ENCODE measurements at places on chromosomes 5 and 9.

GRCh38 chr5:73447530-73448462 is 781 bp downstream of the FOXD1 start:
- peak; percentile 40 for DNase-seq

DNA sequence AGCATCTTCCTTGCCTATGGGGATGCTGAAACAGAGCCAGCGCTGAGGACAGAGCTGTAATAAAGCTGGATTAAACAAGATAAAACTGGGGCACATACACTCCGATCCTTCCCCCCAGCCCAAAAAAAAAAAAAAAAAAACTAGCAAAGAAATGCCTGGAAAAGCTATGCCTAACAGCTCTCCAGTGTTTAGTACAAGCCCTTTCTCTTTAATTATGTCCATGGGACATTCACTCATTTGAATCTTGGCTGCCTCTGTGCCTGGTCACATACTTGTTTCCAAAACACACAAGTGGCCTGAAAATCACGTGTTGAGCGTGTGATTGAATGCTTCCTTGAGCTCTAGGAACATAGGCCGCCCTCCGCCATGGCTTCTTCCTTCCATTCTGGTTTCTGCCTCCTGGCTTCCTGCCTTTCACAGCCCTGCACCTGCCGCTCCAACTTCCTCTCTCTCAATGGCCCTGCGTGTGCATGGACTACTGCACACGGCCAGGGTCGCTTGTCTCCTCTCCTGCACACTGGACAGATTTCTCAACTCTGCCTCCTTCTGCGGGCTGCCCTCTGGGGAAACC is 111.0 kb upstream of the RETREG1 start:
- no peak for DNase-seq

- DNase-seq = peak; percentile 38
Measured at GRCh38 chr5:1255081-1255561, 29.9 kb downstream of the SLC6A18 start.

DNA sequence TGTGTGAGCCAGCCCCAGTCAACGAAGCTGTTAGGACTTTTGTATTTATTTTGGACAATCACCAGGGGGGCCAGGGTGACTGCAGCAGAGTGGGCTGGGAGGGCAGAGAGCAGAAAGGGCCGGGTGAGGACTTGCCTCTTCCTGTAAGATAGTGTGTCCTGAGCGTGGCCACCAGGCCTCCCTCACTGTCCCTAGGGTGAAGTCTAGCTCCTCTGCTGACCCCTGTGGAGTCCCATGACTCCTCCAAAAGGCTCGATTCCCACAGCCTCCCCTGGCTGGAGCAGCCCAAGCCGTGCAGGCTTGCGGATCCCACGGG is 147.8 kb downstream of the RXRA start:
- no peak for DNase-seq

GRCh38 chr9:1217076-1217475 is 166.9 kb downstream of the DMRT2 start:
- DNase-seq = no peak

DNA sequence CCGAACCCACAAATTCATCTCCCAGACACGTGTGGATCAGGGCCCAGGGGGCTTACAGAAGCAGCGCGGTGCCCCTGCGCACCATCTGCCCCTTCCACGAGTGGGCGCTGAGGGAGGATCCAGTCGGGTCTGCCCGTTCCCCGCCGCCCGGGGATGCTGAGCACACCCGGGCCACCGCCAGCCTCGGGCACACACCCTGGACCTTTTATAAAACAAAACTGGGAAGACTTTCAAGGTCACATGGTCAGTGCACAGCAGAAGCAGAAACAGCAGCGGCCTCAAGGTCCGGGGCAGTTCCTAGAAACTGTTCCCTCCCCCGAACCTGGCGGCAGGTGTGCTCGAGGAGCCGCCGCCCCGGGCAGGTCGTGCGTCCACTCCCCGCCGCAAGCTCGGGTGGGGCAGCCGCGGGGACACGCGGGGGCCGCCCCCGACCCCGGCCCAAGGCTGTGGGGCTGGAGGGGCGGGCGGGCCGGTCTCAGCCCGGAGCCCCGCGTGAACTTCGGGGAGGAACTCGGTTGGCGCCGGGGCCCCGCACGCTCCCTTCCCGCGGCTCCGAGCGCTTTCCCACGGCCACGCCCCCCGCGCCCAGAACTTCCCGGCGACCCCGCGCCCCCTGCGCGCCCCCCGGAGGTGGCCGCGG is 633 bp upstream of the PPP1R26 start:
- no peak for DNase-seq

- no peak for DNase-seq
Measured at GRCh38 chr5:17204133-17204489, 13.3 kb upstream of the BASP1 start.

DNA sequence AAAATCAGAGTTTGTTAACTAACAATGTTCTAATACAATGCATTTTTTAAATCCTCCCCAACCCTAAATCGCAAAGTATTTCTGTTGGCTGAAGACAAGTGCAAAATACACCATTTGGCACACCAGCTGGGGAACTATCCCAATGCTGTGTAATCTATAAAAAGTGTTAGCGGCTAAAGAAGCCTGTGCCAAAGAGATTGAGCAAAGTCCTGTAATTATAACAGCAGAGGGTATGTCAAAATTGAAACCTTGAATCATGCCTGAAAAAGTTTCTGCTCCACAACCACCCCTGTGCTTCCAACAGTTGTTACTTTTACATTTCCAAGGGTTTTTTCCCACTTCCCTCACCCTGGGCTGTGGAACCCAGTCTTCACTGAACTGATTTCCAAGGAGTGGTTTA is 83.1 kb upstream of the PLPP6 start:
- DNase-seq = no peak

DNA sequence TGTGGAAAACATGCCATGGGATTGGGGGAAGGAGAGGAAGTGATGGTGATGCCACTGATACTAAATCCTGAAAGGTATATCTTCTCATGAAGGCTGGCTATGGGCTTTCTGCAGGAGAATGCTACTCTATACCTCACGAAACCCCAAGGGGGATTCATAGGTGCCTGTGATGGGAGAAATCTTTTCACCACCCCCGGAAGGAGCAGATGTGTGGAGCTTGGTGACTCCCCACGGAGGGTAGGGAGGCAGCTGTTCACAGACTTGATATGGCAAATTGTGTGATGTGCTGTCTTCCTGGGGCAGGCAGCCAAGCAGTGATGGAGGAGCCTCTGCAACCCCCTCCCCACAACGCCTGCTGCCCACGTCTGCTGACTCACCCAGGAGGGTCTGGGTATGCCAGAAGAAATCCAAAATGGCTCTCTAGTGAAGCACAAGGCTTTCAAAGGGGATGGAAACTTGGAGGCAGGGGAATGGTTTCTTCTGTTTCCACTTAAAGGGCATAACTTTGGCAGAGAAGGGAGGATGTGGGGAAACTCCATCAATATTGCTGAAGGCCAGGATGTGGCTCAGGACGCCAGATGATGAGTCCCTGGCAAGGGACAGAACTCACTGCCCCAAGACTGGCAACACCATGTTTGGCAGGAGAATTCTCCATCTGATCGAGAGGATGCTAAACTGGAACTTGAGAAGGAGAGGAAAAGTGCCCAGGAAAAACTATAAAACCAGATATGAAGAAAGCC is 188.3 kb downstream of the GABBR2 start:
- no peak for DNase-seq

DNA sequence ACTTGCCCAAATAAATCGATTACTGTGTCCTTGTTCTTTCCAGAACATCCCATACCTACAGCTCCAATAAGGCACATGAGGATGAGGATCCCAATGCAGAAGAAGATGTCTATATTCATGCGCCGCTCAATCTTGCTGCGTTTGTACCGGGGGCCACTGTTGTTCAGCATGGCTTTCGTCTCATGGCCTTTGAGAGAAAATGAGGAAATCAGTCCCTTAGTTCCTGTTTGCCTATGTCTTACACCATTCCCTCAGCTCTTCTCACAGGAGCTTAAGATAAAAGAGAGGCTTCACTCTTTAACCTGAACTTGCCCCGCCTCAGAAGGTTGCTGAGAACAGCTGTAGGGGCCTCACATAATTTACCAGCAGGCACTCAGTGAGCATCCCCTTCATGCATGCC is 211.6 kb downstream of the ATP10B start:
- DNase-seq = no peak

GRCh38 chr5:121887727-121888126 is 36.0 kb downstream of the FTMT start:
- DNase-seq = no peak

GRCh38 chr9:70504834-70505233 is 90.4 kb upstream of the KLF9 start:
- no peak for DNase-seq

GRCh38 chr9:3746296-3747275 is 220.8 kb upstream of the RFX3 start:
- DNase-seq = no peak

DNA sequence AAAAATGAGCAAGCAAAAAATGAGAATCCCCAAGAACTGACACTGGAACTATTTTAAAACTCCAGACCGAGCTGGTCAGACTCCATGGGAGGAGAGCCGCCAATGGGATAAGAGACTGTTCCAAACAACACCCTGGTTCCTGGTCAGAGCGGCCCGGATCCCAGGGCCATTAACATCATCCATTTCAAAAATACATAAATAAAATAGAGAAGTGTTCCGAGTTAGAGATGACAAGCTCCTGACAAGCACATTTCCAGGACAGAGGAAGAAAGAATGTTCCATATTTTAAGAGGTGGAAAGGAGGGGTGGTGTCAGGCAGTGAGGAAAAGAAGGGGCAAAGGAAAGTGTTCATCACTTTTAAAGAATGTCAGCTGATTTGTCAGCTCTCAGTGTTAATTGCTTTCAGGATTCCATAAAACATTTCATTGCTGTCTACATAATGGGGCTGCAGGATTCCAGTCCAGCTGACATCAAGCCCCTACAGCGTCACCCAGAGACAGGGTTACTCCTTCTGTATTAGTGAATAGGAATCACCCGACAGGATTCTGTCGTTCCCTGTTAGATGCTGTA is 202.5 kb upstream of the TRIM32 start:
- DNase-seq = no peak

GRCh38 chr5:127609011-127609410 is 39.9 kb upstream of the CTXN3 start:
- DNase-seq = no peak

DNA sequence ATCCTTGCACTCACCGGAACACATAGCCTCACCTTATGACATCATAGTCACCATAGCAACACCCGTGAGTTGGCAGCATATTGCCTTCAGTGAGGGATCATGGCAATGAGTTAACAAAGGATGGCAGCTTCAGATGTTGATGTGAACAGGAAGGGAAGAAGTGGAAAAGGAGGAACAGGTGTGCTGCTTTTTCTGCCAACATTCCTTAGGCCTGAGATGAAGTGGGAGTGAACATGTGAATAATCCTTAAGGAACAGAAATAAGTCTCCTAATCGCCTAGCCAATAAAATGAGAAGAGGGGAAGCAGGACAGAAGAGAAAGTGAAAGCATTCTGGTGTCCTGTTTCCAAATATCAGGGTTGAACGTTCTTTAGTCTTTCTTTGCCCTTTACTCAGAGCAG is 360.0 kb downstream of the BRINP1 start:
- no peak for DNase-seq

- no peak for DNase-seq
Measured at GRCh38 chr9:95499847-95500246, 16.9 kb downstream of the PTCH1 start.

GRCh38 chr9:129321286-129322021 is 143.4 kb upstream of the IER5L start:
- DNase-seq = no peak

DNA sequence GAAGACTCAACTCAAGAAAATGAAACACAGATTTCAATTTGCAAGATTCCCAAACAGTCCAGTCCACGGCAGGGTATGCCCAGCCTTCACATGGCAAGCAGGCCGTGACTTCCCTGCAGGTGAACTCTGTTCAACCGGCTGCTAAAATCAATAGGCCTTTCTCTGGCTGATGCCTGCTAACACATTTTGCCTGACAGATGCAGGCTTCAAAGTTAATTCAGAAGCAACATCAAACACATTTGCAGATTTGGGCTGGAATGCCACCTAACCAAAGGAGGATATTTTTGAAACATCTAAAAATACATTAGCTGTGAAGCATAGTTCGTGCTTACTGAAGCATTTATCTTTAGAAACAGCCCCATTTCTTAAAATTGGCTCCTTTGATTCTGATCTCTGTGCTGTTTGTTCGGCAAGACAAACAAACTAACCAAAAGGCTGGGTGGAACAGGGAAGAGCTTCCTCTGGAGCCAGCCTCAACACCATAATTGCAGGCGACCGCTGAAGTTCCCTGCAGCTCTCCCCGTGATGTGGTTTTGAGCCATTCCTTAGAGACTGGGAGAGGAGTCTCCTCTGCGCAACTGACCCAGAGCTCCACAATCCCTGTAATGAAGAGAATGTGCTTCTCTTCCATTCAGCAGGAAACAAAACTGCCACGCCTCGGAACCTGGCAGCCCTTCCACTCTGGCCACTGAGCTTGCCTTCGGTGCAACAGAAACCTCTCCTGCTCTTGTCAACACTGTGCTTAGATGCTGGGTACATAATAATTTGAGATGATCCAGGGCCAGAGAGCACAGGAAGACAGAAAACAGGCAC is 126.5 kb downstream of the MYO10 start:
- no peak for DNase-seq

- no peak for DNase-seq
Measured at GRCh38 chr5:1725641-1726468, 73.8 kb downstream of the MRPL36 start.

- DNase-seq = peak; percentile 29
Measured at GRCh38 chr9:93059011-93059714, 662 bp downstream of the SUSD3 start.

GRCh38 chr9:99449726-99450125 is 227.6 kb downstream of the SEC61B start:
- no peak for DNase-seq

- no peak for DNase-seq
Measured at GRCh38 chr5:44942524-44943001, 133.8 kb downstream of the MRPS30 start.

DNA sequence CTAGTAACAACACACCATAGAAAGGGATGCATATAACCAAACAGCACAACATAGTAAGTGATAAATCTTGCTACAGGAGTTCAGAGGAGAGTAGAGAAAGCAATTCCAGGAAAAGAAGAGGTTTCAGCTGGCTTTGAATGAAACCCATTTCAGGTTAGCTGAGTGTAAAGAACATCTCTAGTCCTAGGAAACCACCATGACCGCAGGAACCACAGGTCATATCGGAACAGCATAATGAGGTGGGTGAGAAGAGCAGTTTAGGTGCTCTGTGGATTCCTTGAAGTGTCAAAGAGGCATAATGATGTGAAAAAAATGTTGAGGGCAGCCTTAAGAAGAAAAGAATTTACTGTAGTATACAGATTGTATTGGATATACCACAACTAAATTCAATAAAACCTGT is 507.5 kb downstream of the MTRR start:
- DNase-seq = no peak

- DNase-seq = no peak
Measured at GRCh38 chr9:126144603-126145456, 181.8 kb upstream of the MVB12B start.

GRCh38 chr9:129480227-129480626 is 140.7 kb downstream of the C9orf50 start:
- no peak for DNase-seq

All from activated CD4-positive, alpha-beta T cell treated with anti-CD3 and anti-CD28 coated beads for 4 hours (primary cell).